AG20443 (cell line): ENCODE measurements at places on chromosomes 12 and 14.
A peak's percentile ranks its signal among the peaks of the same experiment; 100 is the strongest.

GRCh38 chr12:29415111-29415510 is 34.1 kb upstream of the ERGIC2 start:
- DNase-seq, result no peak

DNA sequence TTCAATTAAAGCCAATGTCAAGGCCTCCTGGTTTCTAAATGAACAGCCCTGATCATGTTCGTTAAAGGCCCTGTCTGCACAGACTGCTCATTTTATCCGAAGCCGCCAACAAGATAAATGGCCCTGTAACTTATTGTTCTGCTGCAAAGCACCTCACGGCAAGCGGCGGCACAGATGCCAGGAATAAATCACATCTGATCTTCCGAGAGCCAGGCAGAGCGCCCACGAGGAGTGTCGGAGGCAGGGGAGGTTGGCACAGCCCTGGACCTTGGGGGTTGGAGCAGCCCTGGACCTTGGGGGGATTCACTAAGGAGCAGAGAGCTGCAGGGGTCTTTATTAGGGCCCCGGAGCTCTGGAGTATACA is 110.5 kb downstream of the SCARB1 start:
- no peak for DNase-seq

- no peak for DNase-seq
Measured at GRCh38 chr14:63611078-63611477, 30.6 kb downstream of the WDR89 start.

DNA sequence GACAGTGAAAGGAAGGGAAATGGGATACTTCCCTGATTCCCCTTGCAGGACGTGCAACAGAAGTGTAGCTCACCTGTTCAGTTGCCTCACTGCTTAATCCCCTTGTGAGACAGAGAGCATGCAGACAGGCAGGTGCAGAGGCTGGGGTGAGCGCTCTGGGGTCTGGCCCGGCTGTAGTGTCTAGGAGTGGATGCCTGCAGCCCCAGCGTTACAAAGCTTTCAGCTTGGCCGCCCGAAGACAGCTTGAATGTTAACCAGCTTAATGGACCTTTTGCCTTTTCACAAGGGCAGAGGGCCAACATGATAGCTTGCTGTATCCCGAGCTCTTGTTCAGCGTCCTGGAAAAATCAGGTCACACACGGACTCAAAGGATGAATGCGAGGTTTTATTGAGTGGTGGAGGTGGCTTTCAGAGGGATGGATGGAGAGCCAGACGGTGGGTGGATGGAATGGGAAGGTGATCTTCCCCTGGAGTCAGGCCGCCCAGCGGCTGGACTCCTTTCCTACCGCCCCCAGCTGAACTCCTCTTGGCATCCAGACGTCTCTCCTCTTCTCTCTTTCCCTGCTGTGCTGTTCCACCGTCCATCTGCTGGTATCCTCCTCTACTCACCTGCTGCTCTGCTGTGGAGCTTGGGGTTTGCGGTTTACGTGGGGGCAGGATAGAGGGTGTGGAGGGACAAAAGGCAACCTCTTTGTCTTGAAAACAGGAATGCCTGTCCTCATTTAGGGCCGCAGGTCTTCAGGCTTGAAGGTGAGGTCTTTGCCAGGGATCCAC is 86.2 kb upstream of the RESF1 start:
- no peak for DNase-seq

- DNase-seq, result peak; percentile 39
Measured at GRCh38 chr12:114776731-114777442, 92.9 kb upstream of the TBX3 start.

GRCh38 chr12:6612652-6613014 is 5.5 kb upstream of the CHD4 start:
- DNase-seq, result no peak

GRCh38 chr12:13941258-13942249 is 39.8 kb downstream of the GRIN2B start:
- DNase-seq, result peak; percentile 63
